ENCODE measurements at places on chromosomes 5 and 9.

DNA sequence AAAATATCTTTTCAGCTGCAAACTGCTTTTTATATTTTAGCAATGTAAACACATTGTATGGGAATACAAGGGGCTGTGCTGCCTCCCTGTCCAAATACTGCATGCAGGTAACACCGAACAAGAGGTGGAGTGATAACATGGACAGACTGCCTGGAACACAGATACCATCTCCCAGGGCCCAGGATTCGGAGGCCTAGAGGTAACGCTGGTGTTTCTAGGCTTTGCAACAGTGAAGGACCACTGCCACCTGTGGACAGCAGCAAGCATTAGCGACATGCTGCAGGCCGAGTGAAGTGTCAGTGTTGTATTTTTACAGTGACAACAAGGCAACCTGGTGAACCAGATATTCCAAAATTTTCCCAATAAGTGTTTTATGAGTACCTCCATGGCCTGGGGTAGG is 379.1 kb downstream of the DMRT2 start:
- no peak for DNase-seq

- DNase-seq = no peak
These were observed 199.7 kb downstream of the ARHGAP26 start for GRCh38 chr5:142969624-142970439.

DNA sequence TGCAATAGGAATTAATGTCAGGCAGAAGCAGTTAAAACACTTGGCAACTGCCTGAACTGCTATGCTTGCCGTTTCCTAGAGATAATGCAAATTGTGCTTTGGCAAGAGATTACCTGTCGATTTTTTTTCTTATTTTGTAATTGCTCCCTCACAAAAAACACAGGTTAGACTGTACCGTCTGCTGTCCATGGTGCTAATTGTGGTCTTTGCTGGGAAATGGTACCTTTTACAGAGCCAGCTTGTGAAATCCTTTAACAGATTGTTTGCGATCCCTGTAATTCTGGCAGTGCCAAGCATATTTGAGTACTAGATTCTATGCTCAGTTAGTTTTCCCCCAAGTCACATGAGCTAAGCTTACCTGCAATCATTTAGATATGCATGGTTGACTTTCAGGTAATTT is 2125.8 kb upstream of the WWC1 start:
- no peak for DNase-seq

DNA sequence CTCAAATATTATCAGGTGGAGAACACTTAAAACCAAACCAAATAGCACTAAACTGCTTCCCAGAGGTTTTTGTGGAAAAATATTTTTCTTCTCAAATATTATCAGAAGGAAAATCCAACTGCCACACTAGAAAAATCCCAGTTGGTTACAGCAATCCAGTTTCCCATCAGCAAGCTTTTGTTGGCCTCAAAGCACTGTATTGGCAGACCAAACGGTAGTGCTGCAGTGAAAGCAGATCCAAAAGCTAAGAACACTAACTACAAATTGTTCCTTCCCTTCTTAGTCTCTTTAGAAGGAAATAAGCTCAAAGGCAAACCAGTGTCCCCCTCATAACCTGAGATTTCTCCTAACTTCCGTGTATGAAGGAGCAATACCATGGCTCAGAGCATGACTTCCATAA is 105.3 kb downstream of the TRIM36 start:
- DNase-seq = no peak

- DNase-seq = no peak
These were observed 142.0 kb upstream of the RORB start for GRCh38 chr9:74355107-74355506.

DNA sequence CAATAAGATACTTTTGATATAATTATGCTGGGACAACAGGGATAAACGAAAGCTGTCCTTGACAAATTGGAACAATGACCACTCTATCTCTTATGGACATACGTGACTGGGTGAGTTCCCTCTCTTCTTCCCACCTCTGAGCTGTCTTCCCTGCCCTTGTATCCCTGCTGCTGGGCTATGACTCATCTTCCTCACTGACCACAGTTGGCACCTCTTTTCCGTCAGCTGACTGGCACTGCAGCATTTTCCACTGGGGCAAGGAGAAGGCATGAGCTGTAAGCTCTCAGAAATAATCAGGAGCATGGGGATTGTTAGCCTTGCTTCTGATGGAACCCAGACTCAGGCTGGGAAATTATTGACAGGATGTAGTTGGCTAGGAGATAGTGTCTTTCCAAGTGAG is 48.7 kb downstream of the PCSK1 start:
- peak; percentile 41 for DNase-seq

- DNase-seq = no peak
These were observed 12.5 kb downstream of the SH3RF2 start for GRCh38 chr5:145948921-145949320.

DNA sequence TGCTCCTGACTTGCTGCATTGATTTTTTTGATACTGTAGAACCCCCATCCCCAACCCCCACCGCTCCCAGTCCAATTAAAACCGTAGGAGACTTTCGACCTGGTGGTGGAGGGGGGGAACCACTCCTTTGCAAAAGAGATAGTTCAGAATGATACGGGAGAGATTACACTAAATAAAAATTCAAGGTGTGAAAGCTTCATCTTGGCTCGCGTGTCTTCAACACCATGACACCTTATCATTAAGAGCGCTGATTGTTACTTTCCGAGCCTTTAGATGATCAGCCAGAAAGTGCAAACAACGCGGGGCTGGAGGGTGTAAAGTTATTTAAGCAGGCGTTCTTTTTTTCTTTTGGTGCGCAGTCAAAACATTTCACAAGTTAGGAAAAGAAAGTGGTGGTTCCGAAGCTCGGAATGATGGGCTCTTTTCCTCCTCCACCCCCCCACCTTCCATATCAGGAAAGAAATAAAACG is 1.3 kb upstream of the ZNF462 start:
- DNase-seq = no peak

GRCh38 chr5:1413611-1414241 is 31.5 kb downstream of the SLC6A3 start:
- no peak for DNase-seq

- no peak for DNase-seq
These were observed 104.1 kb downstream of the TSSK1B start for GRCh38 chr5:113330533-113331208.

DNA sequence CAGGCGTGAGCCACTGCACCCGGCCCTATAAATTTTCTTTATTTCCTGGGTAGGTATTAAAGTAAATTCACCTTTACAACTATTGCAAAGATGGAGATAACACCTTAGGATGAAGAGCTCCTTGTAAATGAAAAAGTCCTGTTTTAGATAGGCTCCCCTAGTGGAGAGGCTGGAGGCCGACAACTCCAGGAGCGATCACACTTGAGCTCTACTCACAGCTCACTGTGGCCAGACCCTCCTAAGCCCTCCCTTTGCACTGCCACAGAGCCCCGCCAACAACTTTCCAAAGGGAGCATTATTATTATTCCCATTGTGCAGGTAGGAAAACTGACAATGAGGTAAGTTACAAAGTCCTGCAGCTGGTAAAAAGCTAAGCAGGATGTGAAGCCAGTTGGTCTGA is 139.1 kb upstream of the ERCC6L2 start:
- no peak for DNase-seq

- no peak for DNase-seq
These were observed 327.3 kb downstream of the CDH18 start for GRCh38 chr5:19660679-19661078.

DNA sequence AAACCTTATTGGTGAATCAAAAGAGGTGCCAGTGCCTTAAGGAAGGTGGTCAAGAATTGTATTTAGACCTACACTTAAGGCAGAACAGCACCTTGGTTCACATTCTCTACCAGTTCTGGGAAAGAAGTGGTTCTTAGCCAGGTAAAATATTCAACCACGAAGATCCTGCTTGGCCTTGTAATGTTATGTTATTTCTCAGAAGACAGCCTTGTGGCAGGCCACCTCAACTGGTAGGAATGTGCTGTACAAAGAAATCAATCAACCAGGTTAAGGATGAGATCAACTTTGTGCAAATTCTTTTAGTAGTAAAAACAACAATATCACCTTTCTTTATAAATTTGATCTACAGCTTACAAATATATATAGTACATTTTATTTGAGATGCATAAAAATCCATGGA is 246.8 kb downstream of the ARRDC3 start:
- DNase-seq = no peak

Measured in pulmonary artery endothelial cell (primary cell).